Gastroesophageal sphincter (tissue), 4 donors: ENCODE measurements at places on chromosomes 12 and 14.

DNA sequence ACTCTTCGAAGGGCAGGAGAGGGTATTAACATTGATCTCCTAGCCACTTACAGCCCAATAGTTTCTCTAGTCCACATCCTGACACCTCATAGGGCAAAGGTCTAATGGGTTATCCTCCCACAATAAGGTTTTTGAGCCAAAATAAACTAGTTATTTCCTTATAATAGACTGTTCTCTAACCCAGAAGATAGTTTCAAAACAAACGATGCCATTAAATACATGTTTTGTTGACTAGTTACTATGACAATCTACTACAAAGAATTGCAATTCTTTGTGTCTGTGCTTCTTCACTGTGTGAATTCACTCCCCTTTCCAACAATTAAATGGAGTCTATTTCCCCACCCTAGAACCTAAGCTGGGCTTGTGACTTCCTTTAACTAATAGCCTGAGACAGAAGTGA lies 6.4 kb upstream of the ACTR10 start:
- no peak for ATAC-seq

DNA sequence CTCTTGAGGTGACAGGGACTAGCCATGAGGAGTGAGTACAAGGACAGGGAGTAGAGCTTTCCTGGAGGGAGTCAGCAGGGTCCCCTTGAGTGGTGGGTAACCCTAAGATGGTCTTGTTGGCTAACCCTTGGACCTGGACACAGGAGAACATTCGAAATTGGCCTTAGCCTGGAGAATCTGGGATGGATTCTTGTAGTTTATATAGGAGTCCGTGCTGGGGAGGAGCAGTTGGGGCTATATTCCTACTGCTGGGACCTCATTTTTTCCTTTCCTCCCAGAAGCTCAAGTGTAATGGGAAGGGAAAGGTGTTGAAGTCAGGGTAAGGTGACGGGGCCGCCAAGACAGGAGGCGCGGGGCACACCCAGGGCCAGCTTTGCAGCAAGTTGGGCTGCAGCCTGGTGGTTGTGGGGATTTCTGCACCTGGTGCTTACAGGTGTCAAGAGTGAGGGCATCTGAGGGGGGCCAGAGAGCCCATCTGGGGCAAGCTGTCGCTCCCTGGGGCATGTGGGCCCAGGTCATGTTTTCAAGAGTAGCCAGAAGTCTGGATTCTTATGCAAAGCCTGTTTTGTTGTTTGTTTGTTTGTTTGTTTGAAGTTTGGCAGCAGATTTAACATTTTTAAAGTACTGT lies 5.1 kb downstream of the BCL7A start:
- no peak for ATAC-seq

DNA sequence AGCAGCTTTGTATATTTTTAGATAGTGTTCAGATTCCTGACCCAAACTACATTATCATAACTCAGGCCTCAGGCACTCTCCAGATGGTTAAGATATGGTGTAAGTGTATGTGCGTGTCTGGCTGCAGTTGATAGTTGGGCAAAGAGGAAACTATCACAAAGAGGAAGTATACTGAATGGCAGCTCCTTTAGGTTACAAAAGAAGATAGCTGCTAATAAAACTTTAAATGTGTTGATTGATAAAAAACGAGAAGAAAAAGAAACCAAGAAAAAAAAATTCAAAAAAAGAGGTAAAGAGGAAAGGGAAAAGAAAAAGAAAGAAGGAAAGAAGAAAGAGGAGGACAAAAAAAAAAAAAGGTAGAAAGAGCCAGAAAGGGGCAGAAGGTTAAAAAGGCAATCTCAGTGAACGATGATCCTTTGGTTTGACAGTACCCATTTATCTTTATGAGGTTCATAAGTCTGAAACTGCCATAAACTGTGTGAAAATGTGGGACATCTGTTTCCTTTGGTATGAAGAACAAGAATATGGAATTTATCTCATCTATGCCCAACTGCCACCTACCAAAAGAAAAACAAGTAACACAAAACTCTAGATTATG lies 42.2 kb downstream of the TAOK3 start:
- no peak for ATAC-seq

DNA sequence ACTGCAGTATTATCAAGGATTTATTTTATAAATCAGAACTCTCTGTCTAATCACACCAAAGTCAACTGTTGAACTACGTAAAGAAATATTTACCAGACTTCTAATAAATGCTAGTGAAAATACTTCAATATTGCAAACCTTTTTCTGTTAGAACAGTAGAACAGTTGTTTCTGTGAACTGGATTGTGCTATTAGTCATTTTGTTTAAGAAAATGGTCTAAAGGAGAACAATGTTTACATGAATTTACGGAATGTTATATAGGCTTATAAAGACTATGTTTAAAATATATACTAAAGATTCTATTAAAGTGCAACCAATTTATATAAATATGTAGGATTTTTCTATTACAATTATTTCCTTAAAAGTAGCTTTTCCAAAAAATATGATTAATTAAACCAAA lies 471.4 kb downstream of the FSCB start:
- no peak for ATAC-seq

DNA sequence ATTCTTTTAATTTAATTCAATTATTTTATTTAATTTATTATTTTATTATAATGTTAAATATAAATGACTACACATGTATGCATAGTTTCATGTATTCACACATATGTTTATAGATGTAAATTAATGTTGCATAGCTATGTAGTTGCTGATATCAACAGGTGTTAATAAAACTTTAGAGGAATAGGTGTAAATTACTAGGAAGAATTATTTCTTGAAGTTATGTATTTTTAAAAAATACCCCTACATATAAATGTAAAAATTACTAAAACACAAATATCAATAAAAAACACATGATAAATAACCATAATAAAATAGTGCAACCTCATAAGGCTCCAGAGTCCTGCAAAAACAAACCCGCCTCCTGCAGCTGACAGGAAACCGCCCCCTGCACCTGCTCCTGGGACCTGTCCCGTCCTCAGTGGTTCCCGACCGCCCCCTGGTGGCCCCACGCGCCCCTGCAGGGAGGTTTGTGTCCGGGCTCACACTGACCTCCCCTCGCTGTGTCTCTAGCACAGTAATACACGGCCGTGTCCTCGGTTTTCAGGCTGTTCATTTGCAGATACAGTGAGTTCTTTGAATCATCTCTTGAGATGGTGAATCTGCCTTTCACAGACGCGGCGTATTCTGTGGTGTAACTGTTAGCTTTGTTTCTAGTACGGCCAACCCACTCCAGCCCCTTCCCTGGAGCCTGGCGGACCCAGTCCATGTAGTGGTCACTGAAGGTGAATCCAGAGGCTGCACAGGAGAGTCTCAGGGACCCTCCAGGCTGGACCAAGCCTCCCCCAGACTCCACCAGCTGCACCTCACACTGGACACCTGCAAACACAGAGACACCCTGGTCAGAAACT lies 1264.0 kb downstream of the TMEM121 start:
- no peak for ATAC-seq

GRCh38 chr12:74349925-74350324 lies 187.7 kb upstream of the ATXN7L3B start:
- ATAC-seq, result no peak

GRCh38 chr12:119385659-119386058 lies 51.1 kb downstream of the CCDC60 start:
- no peak for ATAC-seq

- no peak for ATAC-seq
Measured at GRCh38 chr12:93323625-93324329, 53.9 kb upstream of the NUDT4 start.

DNA sequence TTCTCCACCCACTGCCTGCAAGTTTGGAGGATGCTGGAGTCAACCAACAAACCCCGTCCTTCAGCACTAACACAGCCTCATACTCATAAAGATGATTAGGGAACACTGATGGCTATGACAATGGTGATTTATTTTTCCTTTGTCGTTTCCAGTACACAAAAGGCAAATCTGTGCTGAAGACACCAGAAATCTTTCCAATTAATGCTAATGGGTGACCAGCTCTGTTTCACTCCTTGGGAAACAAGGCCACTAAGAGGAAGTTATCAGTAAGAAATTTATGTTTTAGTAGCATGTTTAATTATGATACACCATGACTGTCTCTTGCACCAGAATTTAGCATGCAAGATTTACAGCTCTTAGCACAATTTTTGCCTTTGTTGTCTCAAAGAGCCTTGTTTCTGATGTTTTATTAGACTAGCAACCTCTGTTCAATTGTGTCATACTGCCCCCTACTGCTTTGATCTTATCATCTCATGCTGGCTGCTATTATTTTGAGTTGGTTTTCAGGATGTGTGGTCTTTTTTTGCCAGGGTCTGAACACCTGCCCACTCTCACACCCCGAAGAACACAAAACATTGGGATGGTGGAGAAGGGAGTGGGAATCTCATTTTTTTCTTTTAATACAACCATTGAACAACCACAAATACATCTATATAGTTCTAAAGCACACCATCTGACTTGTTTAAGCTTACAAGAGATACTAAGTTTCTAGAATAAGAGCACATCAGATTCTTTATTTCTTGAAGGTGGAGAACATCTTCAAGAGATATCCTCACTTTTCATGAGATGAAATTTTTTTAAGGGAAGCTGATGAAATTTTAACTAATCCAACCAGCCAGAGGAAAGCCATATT lies 160.9 kb downstream of the SPTSSA start:
- ATAC-seq, result no peak

DNA sequence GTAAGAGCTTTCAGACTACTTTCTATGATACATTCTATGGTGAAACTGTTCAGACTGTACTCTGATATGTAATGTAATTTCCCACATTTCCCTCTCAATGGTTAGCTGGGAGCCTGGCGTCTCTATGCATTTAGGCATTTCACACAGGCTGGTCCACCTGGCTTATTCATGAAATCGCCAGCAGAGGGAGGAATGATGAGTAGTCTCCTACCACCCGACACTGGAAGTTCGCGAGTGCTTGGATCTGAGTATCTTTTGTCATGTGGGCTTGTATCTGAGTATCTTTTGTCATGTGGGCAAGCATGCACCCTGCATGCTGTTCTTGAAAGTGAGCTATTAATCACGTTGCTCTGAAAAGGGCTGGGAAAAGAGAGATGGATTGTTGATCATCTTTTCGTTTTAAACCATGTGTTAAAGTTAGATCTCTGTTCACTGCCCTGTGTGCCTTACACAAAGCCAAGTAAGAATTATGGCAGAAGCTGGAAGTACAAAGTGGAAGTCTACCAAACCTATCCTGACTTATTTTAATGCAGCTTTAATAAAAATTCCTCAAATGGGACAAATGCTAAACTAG lies 235.0 kb downstream of the ATP23 start:
- no peak for ATAC-seq

- ATAC-seq, result no peak
Measured at GRCh38 chr14:52029881-52030280, 39.0 kb downstream of the NID2 start.

DNA sequence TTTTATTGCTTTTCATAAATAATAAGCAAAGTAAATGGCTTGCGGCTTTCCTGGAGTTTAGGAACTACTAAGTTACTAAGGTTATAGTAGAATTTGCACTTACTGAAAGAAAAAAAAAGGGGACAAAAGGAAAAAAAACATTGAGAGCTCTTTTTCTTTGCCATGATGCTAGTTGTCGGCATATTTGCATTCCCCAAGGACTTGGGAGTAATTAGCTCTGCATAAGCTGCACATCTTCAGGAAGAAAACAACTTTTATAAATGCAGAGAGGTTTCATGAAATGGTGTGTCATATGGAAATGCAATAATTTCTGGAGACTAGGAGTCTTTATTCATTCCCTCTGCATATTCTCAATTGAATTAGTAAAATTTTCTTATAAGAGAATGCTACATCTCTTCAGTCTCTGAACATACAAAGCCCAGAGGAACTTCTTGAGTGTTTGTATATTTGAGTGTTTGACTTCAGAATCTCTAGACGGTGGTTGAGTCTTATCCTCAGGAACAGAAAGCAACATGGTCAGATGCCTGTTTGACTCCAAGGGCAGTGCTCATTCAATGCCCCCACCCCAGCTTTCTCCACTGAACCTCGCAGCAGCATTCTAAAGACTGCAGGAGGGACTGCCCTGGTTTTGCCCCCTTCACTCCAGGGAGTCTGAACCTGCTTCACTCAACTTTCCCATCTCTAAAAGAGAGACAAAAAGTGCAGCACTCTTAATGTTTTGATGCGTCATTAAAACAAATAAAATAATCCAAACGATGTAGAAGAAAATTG lies 158.9 kb upstream of the EEA1 start:
- ATAC-seq, result no peak

DNA sequence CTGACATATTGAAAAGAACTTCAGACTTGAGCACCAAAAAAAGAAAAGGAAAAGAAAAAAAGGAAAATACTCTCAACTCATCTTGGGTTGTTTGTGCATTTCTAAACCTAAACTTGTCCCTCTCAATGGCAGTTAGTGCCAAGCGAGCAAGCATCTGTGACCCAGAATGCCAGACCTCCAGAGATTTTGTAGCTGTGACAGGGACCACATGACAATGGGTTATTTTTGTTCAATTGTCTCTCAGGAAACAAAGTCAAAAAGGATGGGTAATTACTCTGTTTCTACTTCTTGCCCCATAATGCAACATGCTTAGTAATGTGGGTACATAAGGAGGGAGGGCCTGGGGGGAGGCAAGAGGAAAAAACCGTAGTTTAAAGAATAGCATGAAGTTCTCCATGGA lies 285.7 kb upstream of the RTL1 start:
- ATAC-seq, result no peak

DNA sequence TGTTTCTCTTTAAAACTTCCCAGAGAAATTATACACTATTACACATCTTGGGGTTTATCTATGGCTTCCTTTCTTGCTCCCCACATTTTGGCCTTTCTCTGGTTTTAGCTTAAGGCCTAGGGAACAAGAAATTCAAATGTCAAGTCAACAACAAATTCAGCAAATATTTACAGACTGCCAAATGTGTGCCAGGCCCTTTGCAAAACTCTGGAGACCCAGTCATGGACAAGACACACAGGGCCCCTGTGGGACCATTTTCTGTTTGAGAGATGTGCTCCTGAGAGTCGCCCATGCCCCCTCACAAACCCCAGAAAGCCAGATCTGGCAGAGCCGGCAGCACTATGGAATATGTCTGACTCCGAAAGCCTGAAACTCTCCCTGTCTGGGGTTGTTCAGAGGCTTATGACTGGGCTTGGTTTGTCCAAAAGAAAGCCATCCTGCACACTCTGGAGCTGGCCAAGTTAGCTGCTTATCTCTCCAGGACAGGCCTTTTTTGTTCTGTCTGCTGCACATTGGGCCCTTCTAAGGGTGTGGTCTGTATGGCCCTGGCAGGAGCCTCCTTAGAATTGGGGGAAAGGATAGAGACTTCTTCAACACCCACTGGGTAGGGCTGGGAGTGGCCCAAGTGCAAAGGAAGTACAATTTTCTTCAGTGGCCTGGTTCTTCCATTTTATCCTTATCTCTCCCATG lies 1.1 kb upstream of the KRT3 start:
- no peak for ATAC-seq

- no peak for ATAC-seq
Measured at GRCh38 chr12:120085920-120086645, 30.5 kb downstream of the RAB35 start.

- no peak for ATAC-seq
Measured at GRCh38 chr14:66472251-66472650, 13.9 kb upstream of the CCDC196 start.
